Ovary (tissue), 10 donors: ENCODE measurements at places on chromosomes 5 and 9. TPM values are rescaled to one million over a fixed set of nuclear protein-coding genes. Genes with fewer than 3 reads are reported as not detected.

CCL19 gene
- not detected for total RNA-seq

DNA sequence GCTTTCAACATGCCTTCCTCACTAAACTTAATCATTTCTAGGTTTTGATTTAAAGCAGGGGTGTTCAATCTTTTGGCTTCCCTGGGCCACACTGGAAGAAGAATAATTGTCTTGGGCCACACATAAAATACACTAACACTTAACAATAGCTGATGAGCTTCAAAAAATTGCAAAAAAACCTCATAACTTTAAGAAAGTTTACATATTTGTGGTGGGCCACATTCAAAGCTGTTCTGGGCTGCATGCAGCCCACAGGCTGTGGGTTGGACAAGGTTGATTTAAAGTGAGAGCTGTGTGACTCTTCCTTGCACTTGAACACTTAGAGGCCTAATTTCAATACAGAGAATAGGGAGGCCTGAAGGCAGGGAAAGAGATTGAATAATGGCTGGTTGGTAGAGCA lies 598.3 kb downstream of the EFNA5 start:
- DNase-seq = no peak

- DNase-seq = no peak
These were observed 862.2 kb downstream of the DTWD2 start for GRCh38 chr5:118126159-118126558.

SLC45A2 gene
- not detected for total RNA-seq

PCDHGA9 gene
- 11.4 TPM for total RNA-seq

OGN gene
- 129 TPM for total RNA-seq

GRCh38 chr5:159992566-159992965 lies 16.4 kb upstream of the TTC1 start:
- no peak for DNase-seq

DNA sequence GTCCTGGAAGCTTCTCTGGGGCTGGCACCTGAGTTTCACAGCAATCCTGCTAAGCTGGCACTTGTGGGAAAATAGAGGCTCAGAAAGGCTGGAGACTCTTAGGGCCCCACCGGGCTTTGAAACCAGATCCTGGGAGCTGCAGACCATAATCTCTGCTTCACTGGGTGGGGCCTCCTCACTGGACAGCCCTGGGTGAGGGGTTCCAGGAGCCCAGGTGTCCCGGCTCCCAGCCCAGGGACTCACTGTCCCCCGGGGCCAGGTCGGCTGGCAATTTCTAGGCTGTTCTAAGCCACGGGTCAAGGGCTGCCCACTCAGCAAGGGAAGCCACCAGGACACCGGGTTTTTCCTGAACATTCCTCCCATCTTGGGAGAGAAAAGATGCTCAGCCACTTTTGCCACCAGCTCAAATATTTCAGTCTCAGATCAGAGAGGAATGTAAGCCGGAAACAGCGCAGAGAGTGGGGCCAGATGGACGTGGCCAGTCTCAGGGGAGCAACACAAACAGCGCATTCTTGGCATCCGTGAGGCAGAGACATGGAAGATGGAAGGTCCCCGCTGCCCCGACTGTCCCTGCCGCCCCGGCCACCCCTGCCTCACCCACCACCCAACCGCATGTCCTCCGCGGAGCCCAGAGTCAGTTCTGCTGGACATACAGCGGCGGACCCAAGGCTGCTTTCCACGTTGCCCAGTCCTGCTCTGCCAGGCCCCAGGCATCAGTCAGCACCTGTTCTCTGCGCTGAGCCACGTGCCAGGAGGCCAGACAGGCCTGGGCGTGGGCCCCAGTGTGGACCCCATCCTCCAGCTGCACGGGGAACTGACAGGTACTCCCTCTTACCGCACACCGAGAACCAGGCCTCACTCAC lies 72.6 kb downstream of the VAV2 start:
- DNase-seq = no peak

ADAMTS2 gene
- total RNA-seq = 14.5 TPM

DNA sequence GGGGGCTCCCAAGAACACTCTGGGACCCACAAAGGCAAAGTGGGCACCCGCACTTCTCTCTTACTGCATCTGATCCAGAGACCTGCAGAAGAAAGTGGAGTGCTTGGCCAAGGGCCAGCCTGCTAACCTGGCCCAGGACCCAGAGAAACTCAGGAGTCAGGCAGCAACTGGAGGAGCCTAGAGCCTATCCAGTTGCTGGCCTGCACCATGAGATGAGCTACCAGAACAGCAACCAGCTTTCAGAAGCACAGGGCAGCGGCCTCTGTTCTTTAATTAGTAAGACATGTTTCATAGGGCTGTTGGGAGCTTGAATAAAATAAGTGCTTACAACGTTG lies 298.3 kb downstream of the GADD45G start:
- DNase-seq = no peak

CNTFR gene
- total RNA-seq = 1.3 TPM

ADGRD2 gene
- total RNA-seq = not detected

DNA sequence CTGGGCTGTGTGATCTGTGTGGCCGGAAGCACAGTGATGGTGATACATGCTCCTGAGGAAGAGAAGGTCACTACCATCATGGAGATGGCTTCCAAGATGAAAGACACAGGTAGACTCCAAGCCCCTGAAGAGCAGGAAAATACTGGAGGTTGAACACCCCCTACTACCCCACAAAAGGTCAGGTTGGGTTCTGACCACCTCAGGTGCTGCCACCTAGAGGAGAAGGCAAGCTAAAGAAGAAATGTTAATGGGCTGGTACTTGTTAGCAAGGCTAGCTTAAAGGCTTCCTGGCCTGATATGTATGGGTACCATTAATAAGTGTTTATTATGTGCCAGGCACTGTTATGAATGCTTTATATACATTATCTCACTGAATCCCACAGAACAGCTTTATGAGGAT lies 11.7 kb downstream of the NIPAL4 start:
- DNase-seq = no peak

- no peak for DNase-seq
These were observed 50.1 kb upstream of the CD180 start for GRCh38 chr5:67246546-67247268.

RORB gene
- 0.53 TPM for total RNA-seq

- no peak for DNase-seq
These were observed 34.4 kb downstream of the RABGAP1 start for GRCh38 chr9:122975196-122975595.

GRCh38 chr5:146860213-146860893 lies 18.2 kb downstream of the PPP2R2B start:
- no peak for DNase-seq

FOXD4L4 gene
- total RNA-seq = not detected

DNA sequence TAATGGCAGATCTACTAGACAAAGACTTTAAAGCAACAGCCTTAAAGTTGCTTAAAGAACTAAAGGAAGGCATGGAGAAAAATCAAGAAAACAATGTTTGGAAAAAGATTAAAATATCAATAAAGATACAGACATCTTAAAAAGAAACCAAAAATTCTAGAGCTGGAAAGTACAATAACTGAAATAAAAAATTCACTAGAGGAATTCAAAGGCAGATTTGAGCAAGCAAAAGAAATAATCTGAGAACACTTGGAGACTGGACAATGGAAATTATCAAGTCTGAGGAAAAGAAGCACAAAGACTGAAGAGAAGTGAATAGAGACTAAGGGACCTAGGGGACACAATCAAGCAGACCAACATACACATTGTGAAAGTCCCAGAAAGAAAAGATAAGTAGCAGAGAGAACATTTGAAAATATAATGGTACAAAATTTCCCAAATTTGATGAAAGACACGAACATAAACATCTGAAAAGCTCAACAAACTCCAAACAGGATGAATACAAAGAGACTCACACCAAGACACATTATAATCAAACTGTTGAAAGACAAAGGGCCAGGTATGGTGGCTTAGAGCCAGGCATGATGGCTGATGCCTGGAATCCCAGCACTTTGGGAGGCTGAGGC lies 26.3 kb downstream of the SIL1 start:
- no peak for DNase-seq

ZDHHC11B gene
- 4.2 TPM for total RNA-seq

DNA sequence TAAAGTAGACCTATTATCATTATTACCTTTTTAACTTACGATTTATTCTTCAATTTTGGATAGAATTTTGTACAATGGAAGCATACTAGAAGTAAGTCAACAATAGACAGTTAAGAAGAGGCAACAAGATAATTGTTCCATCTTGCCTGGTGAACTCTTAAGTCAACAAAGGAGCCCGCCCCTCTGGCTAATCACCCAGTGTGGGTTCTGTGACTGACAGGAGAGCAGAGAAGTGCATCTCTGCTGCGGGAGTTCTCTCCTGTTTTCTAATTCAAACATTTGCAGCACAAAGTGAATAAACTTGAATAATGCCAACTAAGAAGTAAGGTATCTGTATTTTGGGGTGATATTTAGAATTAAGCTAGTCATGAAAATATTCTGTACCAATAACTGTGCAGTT lies 6.7 kb upstream of the ISL1 start:
- DNase-seq = no peak

- DNase-seq = no peak
These were observed 121.6 kb upstream of the LIFR start for GRCh38 chr5:38678076-38678475.

- no peak for DNase-seq
These were observed 24.9 kb upstream of the ANXA6 start for GRCh38 chr5:151182524-151182900.

DNA sequence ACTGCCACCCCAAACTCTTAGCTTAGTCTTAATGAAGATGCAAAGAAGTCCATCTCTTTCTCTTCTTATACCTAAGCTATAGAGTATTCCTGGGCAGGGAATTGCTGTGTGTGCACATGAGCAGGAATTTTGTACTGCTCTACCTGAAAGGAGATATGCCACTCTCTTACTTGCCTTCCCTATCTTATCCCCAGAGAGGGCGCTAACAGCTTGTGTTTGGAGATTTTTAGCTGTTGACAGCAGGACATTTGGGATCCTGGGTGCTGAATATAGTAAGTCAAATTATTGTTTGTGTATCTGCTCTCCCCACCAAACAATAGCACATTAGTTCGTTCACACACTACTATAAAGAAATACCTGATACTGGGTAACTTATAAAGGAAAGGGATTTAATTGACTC lies 159.5 kb downstream of the GABRG2 start:
- DNase-seq = no peak

DNA sequence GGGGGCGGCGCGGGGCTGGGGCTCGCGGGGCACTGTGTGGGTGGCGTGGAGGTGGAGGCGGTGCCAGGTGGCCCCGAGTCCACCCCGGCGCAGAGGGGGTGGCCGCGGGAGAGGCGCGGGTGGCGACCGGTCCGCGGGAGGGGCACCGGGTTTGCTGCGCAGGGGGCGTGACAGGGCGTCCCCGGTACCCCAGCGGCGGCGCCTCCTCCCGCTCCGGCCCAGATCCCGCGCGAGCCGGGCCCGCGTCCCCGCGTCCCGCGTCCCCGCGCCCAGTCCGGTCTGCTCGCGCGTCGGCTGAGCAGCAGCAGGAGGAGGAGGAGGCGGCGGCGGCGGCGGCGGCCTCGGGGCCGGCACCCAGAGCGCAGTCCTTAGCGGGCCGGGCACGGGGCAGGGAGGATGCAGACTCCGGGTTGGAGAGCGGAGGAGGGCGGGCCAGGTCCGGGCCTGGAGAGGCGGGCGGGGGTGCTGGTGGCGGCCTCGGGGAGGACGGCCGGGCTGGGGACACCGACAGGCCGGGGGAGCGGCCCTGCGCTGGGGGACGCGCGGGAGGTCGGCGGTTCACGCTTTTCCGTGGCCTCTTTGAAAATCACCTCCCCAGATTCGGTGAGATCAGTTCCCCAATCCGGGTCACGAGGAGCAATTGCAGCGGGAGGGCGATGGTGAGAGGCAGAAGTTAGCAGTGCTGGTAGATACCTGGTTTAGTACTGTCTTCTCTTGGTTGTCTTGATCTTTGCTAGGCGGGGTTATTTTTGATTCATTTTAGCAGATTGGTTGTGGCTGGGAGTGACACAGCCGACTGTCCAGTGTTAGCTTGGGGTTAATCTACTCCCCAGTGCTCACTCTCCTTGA lies 1.7 kb downstream of the TRIO start:
- peak; percentile 76 for DNase-seq

FAM221B gene
- not detected for total RNA-seq

- DNase-seq = no peak
These were observed 182.8 kb upstream of the GDNF start for GRCh38 chr5:38022631-38023030.

C9orf72 gene
- 18.5 TPM for total RNA-seq

GRCh38 chr9:19629488-19629887 lies 159.3 kb downstream of the SLC24A2 start:
- DNase-seq = no peak

DNA sequence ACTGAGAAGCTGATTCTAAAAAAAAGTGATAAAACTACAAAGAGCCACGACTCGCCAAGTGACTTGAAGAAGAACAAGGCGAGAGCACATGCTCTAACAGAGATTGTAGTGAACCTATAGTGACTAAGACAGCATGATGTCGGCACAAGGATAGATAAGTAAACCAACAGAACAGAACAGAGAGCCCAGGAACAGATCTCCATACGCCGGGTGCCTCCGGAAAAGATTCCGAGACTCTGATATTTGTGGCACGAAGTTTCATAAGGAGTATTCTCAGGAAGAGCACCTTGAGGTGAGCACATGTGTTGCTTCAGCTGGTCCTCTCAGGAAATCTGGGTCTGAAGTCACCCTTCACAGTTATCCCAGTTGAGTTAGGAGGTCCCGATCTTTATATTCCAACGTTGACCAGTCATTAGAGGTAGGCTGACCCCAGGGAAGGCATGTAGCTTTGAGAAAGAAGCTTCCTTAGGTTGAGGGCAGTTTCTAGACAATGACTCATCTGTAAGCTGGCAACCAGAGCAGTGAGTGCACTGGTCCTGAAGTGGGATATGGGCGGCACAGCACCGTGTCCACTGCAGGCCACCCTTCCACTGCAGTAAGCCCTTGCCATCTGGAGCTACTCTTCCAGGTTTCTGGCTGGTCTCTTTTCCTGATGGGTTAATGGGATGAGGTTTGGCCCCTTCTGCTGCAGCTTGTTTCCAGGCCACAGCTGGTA lies 13.6 kb upstream of the CLK4 start:
- DNase-seq = no peak

GRCh38 chr5:147062427-147062826 lies 172.4 kb upstream of the STK32A start:
- no peak for DNase-seq

SCGB3A1 gene
- total RNA-seq = 1.5 TPM

- DNase-seq = no peak
These were observed 88.7 kb upstream of the FAM169A start for GRCh38 chr5:74954919-74955318.

DNA sequence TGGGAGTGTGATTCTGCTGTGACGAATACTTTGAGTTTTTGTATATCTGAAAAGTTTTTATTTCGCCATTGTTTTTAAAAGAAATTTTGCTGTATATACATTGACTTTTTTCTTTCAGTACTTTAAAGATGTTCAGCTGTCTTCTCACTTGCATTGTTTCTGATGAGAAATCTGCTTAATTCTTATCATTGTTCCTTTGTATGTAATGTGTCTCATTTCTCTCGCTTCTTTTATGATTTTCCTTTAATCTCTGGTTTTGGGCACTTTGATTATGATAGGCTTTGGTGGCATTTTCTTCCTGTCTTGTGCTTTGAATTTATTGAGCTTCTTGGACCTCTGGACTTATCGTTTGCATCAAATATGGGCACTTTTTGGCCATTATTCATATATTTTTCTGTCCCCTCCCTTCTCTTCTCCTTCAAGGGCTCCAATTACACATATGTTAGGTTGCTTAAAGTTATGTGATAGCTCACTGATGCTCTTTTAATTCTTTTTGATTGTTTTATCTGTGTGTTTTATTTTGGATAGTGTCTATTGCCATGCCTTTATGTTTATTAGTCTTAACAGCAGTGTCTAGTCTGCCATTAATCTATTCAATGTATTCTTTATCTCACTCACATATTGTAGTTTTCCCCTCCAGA lies 30.6 kb downstream of the STX17 start:
- DNase-seq = no peak
